ENCODE measurements at places on chromosomes 11 and 22. TPM values are rescaled to one million over a fixed set of nuclear protein-coding genes. Genes with fewer than 3 reads are reported as not detected.

MMP13 gene
- not detected for total RNA-seq

SAA4 gene
- not detected for total RNA-seq

- H3K4me1 ChIP-seq = no peaks in the 10 kb centered on the region
- no peak overlapping the region for H3K4me3 ChIP-seq
- H3K27me3 ChIP-seq = no peaks in the 10 kb centered on the region
- no peak for DNase-seq
- no peaks in the 10 kb centered on the region for H3K36me3 ChIP-seq
Measured at GRCh38 chr11:115360186-115360824, 143.9 kb downstream of the CADM1 start.

DNA sequence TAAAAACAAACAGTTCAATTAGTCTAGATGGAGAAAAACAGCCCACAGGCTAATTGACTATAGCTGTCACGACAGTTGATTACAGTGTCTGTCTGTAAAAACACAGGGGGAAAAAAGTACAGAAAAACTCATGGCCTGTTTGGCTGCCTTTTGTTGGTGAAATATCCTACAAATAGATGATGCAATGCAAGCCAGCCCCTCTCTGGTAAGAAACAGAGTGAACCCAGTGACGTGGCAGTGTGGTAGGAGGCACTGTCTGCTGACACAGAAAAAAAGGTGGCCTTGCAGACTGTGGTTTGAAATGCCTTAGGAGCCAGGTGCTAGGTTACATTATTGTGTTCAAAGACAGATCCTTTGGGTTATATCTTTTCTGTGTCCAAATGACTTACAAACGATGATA, 431.4 kb upstream of the CCDC90B start:
- DNase-seq = no peak
- no peak overlapping the region for H3K4me3 ChIP-seq
- no peaks in the 10 kb centered on the region for H3K36me3 ChIP-seq
- peak overlapping the region; percentile 16 for H3K27ac ChIP-seq
- peaks cover 44% of the 10 kb centered on the region for H3K4me1 ChIP-seq

DNA sequence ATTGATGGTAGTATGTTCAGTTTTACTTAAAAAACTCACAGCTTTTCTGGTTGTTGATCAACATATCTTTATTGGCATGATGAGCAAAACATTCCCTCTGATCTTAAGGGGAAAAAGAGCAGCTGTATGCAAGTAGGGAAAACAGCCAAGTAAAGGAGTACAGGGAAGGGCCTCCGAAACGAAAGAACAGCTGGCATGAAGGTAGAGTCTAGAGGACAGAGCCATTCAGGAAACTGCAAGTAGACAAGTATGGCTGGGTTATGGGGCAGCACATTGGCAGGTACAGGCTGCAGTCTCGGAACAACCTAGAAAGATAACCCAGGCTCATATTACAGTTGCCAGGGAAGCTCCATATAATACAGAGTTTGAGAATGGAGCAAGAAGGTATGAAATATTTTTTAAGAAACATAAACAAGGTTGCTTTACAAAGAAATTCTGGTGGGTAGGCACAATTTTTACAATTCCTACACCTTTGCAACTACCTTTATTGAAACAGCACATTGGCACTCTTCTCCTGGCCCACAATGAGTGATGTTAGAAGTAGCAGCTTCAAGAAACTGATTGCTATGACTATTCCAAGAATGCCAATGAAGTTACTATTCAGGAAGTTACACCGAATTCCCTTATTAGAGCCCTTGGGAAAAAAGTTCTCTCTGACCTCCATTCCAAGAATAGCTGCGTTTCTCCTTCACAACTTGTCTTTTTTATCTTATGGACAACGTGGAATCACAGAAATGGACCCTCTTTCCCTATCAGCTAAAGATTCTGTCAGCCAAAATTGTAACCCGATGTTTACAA, 45.2 kb downstream of the LGR4 start:
- no peak for DNase-seq
- H3K36me3 ChIP-seq = no peaks in the 10 kb centered on the region
- no peaks in the 10 kb centered on the region for H3K4me1 ChIP-seq
- no peak overlapping the region for H3K4me3 ChIP-seq
- H3K27ac ChIP-seq = no peak overlapping the region
- no peaks in the 10 kb centered on the region for H3K27me3 ChIP-seq

Data from Caco-2 (cell line).